ENCODE measurements at places on chromosomes 4 and X.

DNA sequence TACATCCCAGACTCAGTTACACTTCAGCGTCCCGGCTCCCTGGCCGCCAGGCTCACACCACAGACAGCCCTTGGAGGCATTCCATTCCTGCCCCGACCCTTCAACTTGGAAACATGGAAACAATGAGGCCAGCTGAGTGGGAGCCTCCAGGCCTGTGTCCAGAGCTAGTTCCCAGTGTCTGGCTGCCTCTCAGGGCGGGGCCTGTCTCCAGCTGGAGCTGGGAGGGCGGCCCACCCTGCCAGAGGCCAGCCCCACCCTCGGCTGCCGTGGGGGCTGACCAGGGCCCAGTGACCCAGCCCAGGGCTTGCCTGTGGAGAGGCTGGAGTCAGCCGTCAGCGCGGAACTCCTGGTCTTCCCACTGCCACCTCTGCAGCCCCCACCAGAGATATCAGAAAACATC is 37.4 kb upstream of the SPON2 start:
- no peak for DNase-seq

DNA sequence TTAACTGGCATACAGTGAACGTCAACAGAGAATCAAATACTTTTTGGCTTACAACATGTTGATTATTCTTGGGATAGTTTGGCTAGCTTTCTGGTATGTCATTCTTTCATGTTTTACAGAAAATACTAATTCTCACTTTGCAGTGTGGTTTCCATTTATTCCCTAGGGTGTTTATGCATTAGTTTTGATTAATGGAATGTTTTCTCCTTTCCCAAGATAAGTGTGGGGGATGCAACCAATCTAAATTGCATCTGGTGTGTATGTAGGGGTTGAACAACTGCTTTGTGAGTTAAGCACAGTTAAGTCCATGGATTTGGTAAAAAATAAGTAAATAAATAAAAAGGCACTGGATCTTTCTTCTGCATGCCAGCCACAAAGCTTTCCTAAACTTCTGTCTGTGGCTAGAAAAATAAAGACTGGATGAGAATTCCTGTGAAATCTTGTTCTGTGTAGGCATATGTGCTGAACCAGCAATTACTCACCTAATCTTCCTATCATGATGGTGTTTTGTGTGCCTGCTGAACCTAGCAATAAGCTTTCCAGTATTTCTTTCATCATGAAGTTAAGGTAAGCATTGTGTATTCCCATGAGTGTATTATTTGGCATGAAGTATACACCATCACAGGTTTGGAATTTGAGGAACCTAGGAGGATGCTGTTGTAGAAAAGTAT is 50.6 kb upstream of the TENM3 start:
- no peak for DNase-seq

DNA sequence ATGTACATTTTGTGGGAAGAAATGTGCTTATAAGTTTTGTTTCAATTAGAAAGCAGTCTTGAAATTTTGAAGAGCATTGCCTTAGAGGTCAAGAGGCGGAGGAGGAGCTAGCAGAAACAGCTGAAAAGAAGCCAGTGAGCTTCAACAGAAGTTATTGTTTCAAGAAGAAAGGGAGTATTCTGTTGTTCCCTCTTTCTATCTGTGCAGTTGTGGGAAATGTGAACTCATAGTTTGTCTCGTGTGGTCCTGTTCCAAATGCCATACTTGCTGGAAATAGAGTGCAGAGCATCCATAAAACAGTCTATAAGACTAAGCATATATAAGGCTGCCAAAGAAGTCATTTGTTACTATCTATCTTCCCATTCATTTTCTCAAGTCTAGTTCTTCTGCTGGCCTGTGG is 1015.7 kb downstream of the DMD start:
- no peak for DNase-seq

- no peak for DNase-seq
These were observed 49.2 kb downstream of the VSIG4 start for GRCh38 chrX:65990702-65991101.

GRCh38 chr4:184457535-184458249 is 16.7 kb downstream of the IRF2 start:
- no peak for DNase-seq

GRCh38 chr4:12270546-12270945 is 841.9 kb upstream of the HS3ST1 start:
- DNase-seq: no peak
